ENCODE measurements at places on chromosomes 6 and 20.

GRCh38 chr20:60126975-60127374 lies 168.8 kb downstream of the CDH26 start:
- no peak for DNase-seq

GRCh38 chr6:145903356-145904102 lies 60.6 kb downstream of the SHPRH start:
- no peak for DNase-seq

DNA sequence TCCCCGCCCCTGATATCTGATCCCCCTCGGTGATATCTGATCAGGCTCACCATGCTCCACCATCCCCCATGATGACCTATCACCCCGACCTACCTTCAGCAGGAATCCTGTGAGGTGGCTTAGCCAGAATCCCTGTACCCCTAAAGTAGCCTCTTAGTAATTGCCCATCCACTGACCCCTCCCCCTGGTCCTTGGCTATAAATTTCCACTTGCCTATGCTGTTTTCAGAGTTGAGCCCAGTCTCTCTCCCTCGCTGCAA lies 177.5 kb upstream of the GGTLC1 start:
- no peak for DNase-seq

GRCh38 chr6:153568628-153569027 lies 437.5 kb upstream of the RGS17 start:
- DNase-seq: no peak

DNA sequence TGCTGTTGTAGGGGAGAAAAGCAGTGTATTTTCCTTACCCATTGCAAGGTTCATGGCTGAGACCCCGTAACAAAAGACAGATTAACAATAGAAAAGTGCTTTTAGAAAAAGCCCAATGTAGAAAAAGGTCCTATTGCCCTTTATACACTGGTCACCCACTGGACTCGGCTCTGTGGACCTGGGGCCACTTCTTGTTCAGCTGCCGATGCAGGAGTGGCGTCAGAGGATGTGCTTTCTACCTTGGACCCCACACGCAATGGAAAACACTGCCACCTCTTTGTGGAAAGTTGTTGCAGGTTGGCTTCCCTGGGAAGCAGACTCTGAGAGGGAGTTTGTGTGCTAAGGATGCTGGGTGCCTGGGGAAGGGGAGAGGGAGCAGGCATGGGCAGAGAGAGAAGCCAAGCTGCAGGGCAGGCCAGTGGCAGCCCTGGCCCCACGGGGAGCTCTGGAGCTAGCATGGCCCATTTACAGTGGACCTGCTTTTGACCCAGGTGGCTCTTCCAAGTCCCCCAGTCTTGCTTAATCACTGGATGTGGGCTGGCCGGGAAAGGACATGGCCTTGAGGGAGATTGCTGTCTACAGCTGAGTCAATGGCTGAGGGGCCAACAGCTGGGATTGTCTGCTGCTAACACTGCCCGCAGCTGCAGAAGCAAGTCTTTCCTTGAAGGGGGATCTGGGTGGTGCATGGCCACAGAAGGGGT lies 142.9 kb downstream of the CDC5L start:
- DNase-seq: no peak

GRCh38 chr6:87905101-87905641 lies 142.5 kb upstream of the SPACA1 start:
- DNase-seq: no peak

DNA sequence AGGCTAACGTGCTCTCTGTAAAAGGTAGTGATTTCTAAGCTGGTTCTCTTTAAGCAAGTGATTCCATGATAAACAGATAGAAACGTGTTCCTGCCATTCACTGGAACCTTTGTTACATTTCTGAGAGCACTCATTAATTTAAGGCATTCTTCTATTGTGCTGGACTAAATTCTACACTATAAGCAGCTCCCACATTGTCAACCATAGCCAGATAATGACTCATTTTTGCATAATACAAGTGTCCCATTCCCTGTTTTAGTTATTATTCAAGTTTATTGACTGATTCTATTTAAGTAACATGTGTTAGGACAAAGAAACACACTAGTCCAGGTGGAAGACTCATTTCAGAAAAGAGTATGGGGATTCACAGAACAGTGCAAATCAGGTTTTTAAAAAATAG lies 13.5 kb upstream of the XRN2 start:
- DNase-seq: no peak

DNA sequence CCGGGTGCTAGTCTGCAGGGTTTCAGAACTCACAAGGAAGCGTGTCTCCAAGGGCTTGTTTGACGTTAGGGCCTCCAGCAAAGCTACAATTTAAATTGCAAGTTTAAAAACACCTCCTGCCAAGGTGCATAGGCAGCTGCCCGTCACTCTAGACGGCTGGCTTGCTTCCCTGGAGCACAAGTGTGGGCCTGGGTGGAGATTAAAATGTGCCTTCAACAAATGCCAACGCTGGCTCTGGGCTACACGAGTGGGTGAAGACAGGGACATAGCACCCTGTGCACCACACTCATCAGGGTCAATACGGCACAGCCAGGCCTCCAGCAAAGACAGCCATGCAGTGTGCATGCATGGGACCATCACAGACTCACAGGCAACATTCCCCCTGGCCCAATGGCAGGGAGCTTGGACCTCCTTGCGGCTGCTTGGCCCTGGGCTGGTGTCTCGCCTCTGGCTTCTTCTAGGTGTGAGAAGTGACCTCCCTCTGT lies 48.4 kb upstream of the FRMD1 start:
- no peak for DNase-seq

GRCh38 chr20:17807651-17808050 lies 107.9 kb downstream of the BANF2 start:
- no peak for DNase-seq

GRCh38 chr20:48802216-48802615 lies 25.6 kb downstream of the PREX1 start:
- DNase-seq: no peak

GRCh38 chr6:135314543-135314942 lies 133.4 kb downstream of the MYB start:
- no peak for DNase-seq

- DNase-seq: no peak
Observed at GRCh38 chr6:154732538-154733182, 556 bp upstream of the SCAF8 start.

- no peak for DNase-seq
Observed at GRCh38 chr20:19283490-19284025, 71.1 kb downstream of the SLC24A3 start.

- DNase-seq: no peak
Observed at GRCh38 chr6:24694198-24694597, 24.8 kb downstream of the C6orf62 start.
